ENCODE measurements at places on chromosomes 11 and 22.

GRCh38 chr22:23579870-23580575 lies at the start of gene IGLL1:
Gene IGLL1, minus strand, starts transcription at chr22:23580290. Its CDS starts 100 bp downstream, at chr22:23580190.
- DNase-seq = no peak

DNA sequence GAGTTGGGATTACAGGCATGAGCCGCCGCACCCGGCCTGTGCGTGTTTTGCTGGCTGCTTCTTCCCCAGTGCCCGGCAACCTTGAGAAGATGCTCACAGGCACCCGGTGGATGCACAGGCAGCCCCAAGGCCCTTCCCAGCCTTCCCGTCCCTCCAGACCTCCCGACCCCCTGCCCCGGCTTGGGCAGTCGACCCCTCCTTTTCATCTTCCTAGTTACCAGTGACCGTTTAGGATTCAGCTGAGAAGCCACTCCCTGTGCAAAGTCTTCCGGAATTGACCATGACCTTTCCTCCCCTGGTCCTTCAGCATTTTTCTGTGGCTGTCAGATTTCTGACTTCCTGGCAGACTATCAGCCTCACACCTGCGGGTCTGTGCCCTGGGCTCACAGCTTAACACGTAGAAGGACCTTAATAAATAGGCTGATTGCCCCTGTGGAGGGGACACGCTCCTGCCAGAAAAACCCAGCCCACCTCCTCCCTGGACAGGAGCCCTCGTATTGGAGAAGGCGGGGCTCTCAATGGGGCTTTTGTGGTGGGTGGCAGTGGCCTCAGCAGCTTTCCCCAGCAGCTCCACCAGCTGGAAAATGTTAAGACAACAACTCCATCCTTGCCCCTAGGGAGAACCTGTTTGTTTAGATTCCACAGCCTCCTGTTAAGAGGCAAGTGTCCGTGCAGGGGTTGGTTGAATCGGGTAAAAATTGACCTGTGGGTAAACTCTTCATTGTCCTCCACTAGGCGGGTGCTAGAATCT lies 10.4 kb upstream of the ANO1 start:
- no peak for DNase-seq

DNA sequence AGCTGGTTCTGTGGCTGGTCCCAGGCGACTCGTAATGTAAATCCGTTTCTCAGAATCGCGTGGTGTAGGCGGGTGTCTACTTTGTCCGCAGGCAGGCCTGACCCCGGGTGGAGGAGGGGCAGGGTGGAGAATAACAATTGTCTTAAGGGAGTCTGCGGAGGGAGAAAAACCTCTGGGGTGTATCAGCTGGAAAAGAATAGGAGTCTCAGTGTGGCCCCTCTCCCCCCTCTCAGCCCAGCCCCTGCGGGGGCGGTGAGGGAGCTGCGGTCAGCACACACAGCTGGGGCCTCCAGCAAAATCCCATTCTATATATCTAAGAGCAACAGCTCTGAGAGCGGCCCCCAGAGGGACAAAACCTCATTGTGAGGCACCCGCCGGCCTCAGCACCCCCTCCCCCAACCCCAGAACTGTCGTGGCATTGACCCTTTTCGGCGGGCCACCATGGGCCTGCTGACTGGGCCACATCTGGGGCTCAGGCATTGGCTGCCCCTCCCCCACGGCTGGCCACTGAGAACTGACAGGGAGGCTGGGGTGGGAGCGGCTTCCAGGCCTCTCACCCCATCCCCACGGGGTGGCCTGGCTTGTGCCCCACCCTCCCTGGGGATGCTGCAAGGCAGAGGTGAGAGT lies 2.7 kb upstream of the MYRF start:
- DNase-seq = no peak

- DNase-seq = no peak
These were observed 3.6 kb downstream of the MTMR3 start for GRCh38 chr22:29886596-29886995.

DNA sequence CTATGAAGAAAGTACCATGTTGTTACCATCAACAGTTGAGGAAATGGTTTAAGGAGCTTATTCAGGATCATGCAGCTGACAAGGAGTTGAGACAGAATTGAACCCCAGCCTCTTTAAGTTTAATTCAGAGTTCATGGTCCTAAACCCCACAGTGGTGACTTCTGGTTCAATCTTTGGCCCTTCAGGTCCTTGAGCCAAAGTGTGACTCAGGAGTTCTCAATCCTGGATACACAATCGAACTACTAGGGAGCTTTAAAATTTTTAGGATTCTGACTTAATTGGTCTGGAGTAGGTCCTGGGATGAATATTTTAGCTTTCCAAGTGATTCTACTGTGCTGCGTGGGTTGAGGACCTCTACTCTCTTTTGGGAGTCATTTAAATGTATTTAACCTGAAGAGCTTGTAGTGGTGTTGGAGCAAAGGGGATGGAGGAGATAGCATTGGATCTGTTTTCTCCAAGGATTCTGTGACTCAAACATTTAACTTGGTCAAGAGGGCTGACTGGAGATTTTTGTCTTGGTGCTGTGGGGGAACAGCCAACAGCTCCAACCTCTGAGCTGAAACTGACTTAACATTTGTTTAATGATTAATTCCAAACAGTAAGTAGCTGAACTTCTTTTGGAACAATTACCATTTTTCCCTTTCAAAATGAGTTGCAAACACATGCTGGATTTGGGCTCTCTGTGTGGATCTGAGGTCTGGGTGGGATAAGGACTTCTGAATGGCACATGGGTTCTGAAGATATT lies 80.1 kb downstream of the INSC start:
- no peak for DNase-seq

DNA sequence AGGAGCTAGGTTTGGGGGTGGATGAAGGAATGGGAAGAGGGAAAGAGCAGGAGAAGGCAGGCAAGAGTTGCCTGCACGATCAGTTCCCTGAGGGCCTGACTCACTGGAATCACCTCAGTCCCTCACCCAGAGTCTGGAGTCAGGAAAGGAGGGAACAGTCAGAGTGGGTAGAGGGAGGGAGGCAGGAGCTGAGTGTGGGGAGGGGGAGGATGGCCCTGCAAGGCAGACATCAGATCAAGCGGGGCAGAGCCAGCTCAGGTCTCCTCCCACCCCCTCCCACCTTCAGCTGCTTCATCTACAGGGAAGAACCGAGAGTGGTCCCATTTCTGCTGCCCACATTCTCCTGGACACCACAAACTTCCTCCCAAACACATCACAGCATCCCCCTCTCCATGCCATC lies 58.9 kb downstream of the PDE2A start:
- no peak for DNase-seq

GRCh38 chr11:126101251-126101929 lies 38.7 kb upstream of the CDON start:
- DNase-seq = no peak

GRCh38 chr11:65442842-65443331 lies 20.3 kb downstream of the NEAT1 start:
- no peak for DNase-seq

DNA sequence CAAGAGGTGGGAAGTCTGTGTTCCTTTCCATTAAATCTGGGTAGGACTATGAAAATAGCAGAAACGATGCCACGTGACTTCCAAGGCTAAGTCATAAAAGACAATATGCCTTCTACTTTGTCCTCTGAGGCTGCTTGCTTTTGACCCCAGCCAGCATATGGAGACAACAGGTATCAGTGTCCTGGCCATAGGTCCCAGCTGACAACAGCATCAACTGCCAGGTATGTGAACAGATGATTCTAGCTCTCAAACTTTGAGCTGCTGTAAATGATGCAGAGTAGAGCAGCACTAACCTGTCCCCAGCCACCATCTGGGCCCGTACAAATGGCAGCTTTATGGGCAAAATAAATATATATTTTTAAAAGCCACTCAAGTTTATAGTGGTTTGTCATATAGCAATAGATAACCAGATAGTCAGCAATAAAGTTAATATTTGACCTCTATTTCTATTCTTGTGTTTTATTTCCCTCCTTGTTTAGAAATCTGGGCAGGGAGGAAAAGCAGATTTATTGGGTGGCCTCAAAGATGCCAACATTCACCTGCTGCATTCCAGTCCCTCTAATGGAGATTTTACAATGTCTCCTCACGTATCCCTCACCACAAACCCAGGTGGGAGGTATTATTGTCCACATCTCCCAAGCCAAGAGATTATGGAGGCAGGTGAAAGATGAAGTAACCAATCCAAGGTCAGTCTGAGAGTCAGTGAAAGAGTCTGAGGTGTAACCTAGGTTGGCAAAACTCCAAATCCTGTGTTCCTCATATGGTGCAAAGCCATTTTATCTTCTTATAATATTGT lies 209.6 kb upstream of the LARGE1 start:
- no peak for DNase-seq

- DNase-seq = no peak
These were observed 22.3 kb upstream of the KCNJ11 start for GRCh38 chr11:17410606-17411379.

- no peak for DNase-seq
These were observed 15.4 kb upstream of the CASTOR1 start for GRCh38 chr22:30304495-30305244.

GRCh38 chr11:2317354-2318050 lies 15.7 kb downstream of the TSPAN32 start:
- DNase-seq = no peak

- DNase-seq = no peak
These were observed 766.5 kb downstream of the METTL15 start for GRCh38 chr11:28874706-28875105.

GRCh38 chr11:85886089-85887056 lies 31.2 kb downstream of the CCDC83 start:
- DNase-seq = no peak

- no peak for DNase-seq
These were observed 3.0 kb downstream of the SLC3A2 start for GRCh38 chr11:62883673-62884072.

DNA sequence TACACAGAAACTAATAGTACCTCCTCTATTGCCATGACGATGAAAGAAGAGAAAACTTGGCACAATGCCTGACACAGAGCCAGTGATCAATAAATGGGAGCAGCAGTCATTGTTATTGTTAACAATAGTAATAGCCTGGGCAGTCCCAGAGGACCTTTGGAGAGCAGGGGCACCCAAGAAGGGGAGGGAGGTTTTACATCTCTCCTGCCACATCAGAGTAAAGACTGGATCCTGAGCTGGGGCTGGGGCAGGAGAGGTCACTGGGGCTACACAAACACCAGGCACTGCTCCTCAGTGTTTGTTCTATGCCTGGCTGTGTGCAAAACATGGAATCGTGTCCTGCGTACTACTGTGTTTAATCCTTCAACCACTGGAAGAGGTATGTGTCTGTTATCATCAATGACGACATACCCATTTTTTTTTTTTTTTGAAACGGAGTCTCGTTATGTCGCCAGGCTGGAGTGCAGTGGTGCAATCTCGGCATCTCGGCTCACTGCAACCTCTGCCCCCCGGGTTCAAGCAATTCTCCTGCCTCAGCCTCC lies 25.0 kb upstream of the CREB3L1 start:
- no peak for DNase-seq

DNA sequence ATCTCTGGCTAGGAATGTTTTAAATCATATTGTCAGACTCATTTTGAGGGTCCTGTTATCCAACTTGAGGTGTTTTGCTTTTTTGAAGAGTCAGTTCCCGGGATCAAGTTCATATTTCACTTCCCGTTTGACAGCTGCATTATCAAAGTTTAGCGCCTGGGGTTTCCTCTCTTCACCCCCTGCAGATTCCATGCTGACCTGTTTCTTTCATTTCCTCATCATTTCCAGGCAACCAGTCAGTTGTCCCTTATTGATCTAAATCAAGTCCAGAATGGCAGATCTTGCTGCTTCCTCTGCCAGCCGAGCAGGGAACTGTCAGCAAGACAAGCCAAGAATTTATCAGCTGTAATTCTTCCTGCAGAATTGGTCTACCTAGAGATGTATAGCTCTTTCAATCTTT lies 197.6 kb upstream of the SYN3 start:
- DNase-seq = no peak

- DNase-seq = peak; percentile 14
These were observed 35.0 kb upstream of the JAM3 start for GRCh38 chr11:134033696-134034491.

GRCh38 chr11:44305470-44306051 lies 4.4 kb downstream of the ALX4 start:
- no peak for DNase-seq

DNA sequence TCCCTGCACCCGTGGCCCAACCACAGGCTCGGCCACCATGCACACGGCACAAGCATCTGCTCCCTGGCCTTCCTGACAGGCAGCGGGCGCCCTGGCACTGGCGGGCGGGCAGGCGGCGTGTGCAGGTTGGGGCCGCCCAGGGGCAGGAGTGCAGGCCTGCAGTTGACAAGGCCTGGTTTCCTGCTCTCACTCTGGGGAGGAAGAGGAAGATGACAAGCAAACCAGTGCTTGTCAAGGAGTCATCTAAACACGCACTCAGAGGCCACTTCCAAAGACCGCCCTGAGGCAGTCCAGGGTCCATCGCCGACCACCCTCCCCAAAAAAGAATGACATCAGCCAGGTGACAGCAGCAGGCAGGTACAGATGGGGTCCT lies 65.3 kb upstream of the LINC01488 start:
- DNase-seq = no peak

DNA sequence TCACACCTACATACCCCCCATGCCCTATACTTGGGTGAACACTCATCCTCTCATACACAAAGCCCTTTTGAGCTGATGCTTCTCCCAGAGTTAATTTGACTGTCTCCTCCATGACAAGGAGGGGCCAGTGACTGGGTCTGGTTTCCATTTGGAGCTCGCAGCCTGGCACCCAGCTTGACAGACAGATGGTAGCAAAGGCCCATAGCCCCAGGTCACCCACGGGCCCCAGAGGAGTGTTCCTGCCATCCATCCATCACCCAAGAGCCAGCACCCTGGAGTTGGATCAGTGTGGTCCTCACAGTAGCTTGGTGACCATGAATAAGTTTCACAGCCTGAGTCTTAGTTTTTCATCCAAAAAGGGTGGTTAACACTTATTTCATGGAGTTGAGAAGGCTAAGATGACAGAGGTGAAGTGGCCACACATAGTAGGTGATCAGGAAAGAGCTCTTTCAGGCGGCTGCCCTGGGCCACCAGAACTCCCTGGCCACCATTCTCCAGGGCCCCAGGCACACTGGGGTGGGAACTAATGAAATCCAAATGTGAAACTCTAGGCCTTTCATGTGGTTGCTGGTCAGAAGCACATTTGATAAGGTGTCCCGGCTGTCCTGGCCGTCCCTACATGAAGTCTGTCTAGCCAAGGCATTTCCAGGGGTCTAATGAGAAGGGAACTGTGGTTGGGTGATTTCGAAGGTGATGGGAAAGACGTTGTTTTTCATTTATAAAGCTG lies 42.4 kb downstream of the LIF start:
- no peak for DNase-seq

DNA sequence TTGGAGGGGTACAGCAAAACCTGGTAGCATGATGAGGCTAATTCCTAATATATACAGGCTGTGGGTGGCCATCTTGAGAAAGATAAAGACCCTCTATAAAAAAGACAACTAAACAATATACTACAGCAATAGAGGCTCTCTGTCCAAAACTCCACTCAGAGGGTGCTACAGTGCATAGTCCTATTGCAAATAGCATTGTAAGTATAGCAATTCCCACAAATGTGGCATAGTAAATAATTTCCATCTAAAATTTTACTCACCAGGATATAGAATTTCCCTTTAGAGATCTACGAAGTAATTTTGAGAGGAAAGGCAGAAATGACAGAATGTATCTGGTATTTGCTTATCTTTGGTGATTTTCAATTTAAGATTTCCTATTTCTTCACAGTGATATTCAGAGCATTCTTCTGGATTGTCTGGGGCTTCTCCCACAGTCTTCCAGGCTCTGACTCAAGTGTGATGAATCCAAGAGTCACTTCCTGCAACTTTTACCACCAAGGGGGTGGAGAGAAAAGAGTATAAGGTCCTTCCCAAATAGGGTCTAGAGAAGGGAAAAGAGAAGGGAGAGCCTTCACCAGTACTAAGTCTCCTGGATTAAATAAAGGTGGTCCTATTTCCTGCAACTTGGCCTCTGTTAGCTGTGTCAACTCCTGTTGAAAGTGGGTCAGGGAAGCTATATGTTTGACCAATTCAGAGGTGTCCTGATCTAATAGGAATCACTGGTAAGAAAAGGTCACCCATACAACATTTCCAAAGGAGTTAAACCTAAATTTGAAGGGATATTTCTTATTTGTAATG lies 1054.7 kb upstream of the CNTN5 start:
- DNase-seq = no peak
